ENCODE measurements at places on chromosomes 1 and 21. TPM values are rescaled to one million over a fixed set of nuclear protein-coding genes. Genes with fewer than 3 reads are reported as not detected.

DNA sequence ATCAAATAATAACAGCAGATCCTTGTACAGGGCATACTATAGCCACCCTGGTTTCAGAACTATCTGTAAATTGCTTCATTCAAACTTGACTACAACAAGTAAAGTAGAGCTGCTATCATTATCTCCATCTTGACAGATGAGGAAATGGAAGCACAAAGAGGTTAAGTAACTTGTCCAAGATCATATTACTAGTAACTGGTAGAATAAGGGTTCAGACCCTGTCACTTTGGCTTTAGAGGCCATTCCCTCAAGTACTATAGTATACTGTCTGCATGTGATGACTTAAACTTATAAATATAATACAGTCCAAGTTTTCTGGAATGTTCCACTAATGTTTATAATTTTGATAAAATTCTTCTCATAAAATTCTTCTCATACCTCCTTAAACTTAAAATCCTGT is 24.8 kb downstream of the PGM1 start:
- DNase-seq: no peak

GRCh38 chr1:41665962-41666917 is 181.8 kb upstream of the EDN2 start:
- no peak for DNase-seq

- peak; percentile 70 for DNase-seq
These were observed 888 bp downstream of the HES5 start for GRCh38 chr1:2528966-2529783.

- DNase-seq: peak; percentile 73
These were observed 27.2 kb upstream of the FOXE3 start for GRCh38 chr1:47388891-47389238.

GRCh38 chr1:1091344-1092148 is 17.4 kb upstream of the RNF223 start:
- DNase-seq: peak; percentile 50

CLCA1 gene
- not detected for total RNA-seq

RNU1-1 gene
- total RNA-seq: 1,043 TPM

ZNF697 gene
- 0.20 TPM for total RNA-seq

DNA sequence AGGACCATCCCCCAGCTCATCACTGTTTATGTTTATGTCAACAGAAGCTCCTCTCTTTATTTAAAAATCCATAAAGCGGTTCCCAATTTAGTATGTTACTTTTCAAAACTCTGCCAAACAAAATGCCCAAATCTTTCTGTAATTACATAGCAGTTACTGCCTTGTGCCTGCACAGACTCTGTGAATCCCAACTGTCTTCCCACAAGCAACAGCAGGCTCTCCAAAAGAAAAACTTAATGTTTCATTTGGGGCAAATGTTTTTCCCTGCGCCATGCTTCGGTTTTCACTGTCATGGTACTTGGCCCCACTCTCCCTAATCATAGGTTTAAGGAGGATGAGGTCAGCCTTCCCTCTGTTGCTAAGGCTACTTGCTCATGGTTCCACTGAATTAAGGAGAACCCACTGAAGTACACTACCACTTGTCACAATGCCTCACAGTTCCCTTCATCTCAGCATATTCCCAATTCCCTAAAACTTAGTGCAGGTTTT is 4.6 kb downstream of the COLGALT2 start:
- DNase-seq: no peak

CD1E gene
- not detected for total RNA-seq

- DNase-seq: no peak
These were observed 71.2 kb downstream of the PCNX2 start for GRCh38 chr1:233224311-233224710.

DNA sequence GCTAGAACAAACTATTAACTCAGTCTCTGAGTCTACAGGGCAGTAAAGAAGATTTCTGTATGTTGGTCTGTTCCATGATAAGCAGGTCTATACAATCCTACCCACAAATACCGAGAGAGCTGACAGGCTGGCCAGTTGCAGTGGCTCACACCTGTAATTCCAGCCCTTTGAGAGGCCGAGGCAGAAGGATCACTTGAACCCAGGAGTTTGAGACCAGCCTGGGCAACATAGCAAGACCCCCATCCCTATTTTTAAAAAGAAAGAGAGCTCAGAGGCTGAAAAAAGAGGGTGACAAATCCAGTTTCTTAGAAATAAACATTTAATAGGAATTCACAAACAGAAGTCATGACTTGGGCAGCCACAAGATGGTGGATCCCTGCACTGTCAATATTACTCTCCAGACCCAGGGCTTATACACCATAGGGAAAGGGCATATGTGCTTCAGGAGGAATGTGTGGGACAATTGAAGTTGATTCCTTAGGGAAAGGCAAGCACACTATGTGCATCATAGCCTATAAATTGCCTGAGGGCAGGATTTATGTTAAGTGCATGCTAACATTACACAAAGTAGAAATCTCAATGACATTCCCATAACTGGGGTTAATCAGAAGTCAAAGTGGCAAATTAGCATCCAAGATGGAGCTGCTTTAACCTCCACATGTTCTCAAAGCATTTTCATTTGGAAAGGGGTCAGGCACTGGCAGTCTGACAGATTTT is 66.8 kb downstream of the SLC16A1 start:
- DNase-seq: no peak

DNA sequence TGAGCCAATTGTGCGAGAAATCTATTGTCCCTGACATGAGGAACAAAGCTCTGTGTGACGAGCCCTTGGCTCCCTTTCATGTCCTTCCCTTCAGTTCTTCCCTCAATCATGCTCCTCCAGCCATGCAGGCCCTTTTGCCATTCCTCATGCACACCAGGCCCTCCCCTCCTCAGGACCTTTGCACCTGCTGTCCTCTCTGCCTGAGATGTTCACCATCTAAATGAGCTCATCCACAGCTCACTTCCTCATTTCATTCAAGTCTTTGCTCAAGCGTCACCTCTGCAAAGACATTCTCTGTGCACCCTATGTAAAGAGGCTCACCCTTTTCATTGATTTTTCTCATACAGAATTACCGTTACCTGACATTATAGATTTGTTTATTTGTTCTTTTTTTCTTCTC is 43.7 kb downstream of the C8B start:
- no peak for DNase-seq

LEMD1 gene
- total RNA-seq: 0.81 TPM

DNA sequence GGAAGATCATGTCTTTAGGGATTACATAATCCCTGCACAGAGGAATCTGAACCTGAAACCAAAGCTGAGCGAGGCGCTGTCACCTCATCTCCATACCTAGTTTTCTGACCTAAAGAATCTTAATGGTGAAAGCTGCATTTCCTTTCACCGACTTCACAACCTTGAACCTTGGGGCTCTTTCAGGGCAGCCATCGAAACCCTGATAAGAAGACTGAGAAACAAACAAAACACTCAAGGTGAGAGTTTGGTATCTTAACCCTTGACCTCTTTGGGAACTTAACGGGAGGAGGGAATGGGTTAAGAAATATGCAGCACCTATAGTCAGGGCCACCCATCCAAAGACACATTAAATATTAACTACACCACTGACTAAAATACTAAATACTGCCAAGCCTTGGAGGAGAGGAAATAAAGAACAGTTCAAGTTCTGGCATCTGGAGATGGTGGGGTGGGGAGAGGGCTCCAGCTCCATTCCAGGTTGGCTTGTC is 2.0 kb downstream of the C1orf116 start:
- no peak for DNase-seq

FCAMR gene
- not detected for total RNA-seq

DNA sequence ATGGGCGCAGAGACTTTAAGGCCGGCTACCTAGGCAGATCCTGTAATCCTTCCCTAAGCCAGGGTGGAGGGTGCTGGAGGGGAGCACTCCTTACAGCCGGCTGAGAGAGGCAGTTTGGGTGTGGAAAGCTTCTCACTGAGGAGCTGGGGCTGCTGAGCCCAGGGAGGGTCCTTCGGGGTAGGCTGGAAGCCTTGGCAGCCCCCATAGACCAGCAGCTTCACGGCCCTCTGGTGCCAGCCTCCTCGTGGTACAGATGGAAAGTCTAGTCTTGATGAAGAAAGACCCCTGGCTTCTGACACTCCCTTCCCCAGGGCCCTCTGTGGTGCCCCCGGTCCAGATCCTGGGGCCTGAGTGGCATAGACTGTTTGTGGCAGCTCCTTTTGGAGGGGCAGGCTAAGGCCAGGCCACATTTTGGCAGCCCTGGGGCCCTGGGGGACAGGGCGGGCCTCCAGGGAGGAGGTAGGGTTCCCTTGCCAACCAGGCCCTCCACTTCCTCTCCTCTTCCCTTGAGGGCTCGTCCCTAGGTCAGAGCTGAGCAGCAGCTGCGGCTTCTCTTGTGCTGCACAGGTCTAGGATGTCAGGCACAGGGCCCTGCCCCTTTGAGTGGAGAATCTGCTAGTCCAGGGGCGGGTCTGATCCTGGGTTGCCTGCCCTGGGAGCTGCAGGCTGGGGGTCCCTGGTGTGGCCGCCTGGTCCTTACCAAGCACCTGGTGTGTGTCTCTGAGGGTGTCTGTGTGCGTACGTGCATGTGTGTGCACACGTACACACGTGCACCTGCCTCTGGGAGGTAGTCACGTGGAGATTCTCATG is 4.8 kb downstream of the AMPD2 start:
- DNase-seq: no peak

PGLYRP4 gene
- not detected for total RNA-seq

GRCh38 chr21:15242906-15243305 is 178.1 kb upstream of the NRIP1 start:
- no peak for DNase-seq

H6PD gene
- total RNA-seq: 7.8 TPM

DNA sequence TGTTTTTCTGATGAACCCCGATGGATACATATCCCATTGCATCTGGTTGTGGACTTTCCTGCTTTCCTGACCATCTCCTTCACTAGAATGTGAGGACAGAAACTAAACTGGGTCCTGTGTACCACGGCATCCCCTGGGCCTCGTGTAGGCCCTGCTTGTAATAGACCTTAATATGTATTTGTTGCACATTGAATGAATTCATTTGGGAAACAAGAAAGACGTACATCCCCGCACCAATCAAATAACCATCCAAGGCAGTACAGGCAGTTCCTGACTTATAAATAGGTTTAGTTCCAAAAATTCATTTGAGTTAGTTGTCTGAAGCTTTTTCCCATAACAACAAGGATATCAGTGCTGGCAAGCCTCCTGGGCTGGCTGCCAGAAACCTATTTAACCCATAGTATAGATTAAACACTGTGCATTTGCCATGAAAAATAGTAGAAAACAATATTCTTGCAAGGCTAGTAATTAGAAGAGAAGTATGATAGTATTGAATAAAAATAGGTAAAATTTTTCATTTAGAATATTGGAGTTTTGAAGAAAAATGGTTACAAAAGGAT is 81.8 kb upstream of the CD34 start:
- no peak for DNase-seq

GRCh38 chr1:34684266-34684665 is 70.6 kb upstream of the GJB5 start:
- DNase-seq: peak; percentile 79

DNA sequence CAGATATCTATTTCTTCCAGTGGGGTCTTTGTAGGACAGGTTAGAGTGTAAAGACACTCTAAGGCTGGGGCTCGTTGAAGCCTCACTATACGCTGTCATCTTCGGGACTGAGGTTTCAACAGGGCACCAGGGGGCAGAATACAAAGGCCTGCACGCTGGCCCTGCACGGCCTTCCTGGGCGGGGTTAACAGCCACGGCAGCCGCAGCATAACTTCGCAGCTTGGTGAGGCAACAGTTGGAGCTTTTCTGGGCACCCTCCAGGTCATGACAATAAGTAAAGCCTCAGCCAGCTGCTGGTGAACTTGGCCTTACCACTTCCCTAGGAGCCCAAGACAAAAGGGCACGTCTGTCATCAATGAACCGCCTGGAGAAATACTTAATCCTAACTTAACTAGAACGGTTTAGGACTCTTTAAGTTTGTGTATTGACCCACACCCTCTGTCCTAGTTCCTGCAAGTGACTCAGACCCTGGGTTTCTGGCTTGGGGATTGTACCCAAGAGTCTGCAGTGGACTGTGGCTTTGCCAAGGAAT is 2.3 kb upstream of the RUNX1 start:
- DNase-seq: peak; percentile 92

GRCh38 chr1:211492511-211493132 is 660 bp upstream of the RD3 start:
- DNase-seq: no peak

DNA sequence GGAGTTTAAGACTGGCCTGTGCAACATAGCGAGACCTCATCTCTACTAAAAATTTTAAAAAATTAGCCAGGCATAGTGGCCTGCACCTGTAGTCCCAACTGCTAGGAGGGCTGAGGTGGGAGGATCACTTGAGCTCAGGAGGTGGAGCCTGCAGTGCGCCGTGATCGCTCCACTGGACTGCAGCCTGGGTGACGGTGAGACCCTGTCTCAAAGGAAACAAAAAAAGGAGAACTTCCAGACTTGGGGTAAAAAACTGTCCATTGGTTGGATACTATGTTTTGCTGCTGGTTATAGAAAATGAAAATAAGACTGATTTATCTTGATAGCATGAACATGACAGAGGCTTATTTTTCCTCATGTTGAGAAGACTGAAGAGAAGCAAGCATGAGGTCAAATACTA is 79.4 kb downstream of the WDR4 start:
- no peak for DNase-seq

- DNase-seq: no peak
These were observed 33.7 kb downstream of the CCDC185 start for GRCh38 chr1:223426936-223427335.

THBS3 gene
- total RNA-seq: 12.0 TPM

TMEM52 gene
- total RNA-seq: 2.2 TPM

- DNase-seq: peak; percentile 8
These were observed at the start of gene ST6GALNAC5 for GRCh38 chr1:76867342-76868130. TSS of gene ST6GALNAC5 (plus strand) at chr1:76867480.

LIN9 gene
- total RNA-seq: 10.2 TPM

GPR89B gene
- 15.7 TPM for total RNA-seq

RLF gene
- total RNA-seq: 21.2 TPM

DNA sequence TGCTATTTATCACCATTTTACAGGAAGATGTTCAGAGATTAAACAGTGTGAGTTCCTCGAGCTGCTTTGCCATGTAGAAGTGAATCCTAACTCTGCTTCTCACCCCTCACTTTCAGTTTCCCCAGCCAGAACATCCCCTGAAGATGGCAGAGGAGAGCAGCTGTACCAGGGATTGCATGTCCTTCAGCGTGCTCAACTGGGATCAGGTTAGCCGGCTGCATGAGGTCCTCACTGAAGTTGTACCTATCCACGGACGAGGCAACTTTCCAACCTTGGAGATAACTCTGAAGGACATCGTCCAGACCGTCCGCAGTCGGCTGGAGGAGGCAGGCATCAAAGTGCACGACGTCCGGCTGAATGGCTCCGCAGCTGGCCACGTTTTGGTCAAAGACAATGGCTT is 16.9 kb downstream of the TENT5C start:
- no peak for DNase-seq

GRCh38 chr1:230772457-230773395 is 25.5 kb downstream of the CAPN9 start:
- no peak for DNase-seq

DNA sequence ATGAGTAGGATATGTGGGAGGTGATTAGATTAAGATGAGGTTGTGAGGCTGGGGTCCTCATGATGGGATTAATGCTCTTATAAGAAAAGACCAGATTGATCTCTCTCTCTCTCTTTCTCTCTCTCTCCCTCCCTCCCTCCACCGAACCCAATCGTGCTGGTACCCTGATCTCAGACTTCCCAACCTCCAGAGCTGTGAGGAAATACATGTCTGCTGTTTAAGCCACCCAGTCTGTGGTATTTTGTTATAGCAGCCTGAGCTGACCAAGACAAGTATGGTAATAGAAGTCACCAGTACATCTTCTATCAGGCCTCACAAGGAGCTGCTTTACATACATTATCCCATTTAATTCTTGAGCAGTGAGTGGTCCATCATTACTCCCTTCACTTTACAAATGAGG is 149.8 kb downstream of the RUNX1 start:
- DNase-seq: no peak
